Astrocyte (in vitro differentiated cells and primary cell): ENCODE measurements at places on chromosomes 4 and X. TPM values are rescaled to one million over a fixed set of nuclear protein-coding genes. Genes with fewer than 3 reads are reported as not detected.

- DNase-seq, result peak; percentile 63
Observed at GRCh38 chr4:8191136-8191747, 7.8 kb upstream of the SH3TC1 start.

DNA sequence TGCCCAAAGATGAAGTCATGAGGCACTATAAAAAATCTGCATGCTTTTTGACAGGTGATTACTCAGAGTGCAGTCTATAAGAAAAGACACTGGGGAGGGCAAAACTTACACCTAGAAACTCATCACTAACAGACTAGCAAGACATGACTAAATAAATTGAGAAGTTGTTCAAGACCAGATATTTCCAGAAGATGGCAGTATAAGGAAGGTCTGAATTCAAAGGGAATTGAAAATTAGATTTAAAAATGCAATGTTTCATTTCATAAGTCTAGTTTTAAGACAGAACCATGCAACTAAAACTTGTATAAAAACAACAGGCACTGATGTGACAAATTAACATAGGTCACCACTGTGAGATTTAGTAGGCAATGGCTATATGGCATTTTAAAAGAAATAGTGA is 232.5 kb upstream of the POF1B start:
- peak; percentile 0 for DNase-seq

ITIH6 gene
- total RNA-seq, result not detected in 2 replicates

DNA sequence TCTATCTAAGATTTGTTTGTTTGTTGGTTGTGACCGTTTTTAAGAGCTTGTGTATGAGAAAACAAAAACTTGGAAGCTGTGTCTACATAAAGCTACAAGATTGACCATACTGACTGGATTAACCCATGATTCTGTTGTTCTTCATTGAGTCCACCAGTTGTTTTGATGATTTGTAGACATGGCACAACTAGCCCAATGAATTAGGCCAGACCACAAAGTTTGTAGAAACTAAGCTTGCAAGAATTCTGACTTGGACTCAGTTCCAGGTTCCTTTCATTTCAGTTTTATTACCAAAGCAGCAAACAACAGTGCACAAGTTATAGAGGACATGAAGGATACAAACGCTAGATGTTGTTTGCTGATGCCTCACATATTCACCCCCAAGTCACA is 119.3 kb downstream of the RASGEF1B start:
- peak; percentile 14 for DNase-seq

DNA sequence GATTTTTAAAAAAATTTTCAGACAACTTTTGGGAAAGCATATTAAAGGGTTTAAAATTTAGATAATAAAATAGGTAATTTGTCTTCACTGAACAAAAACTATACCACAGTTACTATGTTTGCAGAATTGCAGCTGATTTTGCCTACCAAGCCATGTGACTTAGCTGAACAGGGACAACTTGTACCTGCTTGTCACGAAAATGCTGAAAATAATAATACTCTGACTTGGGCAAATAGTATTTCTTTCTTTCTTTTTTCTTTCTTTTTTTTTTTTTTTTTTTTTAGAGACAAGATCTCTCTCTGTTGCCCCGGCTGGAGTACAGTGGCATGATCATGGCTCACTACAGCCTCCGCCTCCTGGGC is 225.2 kb upstream of the PPP1R2C start:
- DNase-seq, result no peak

- DNase-seq, result peak; percentile 35
Observed at GRCh38 chrX:46140272-46140671, 404.9 kb downstream of the ZNF674 start.

TCEANC gene
- 1.0 and 2.3 TPM in 2 replicates for total RNA-seq

DNA sequence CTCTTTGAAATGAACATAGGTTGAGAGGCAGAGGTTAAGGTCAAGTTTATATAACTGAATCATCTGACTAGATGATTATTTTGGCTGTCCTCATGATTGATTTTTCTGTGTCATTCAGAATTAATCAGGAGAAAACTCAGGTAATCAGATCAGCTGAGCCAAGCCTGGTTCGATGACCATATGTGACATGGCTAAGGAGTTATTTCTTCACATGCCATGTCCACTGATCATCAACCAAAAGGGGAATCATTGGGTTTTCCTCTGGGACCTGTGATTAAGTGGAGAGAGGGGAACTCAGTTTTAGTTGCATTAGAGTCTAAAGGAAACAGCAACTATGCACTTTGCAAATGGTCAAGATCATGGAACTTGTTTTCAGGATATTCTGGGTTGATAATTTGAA is 20.3 kb upstream of the PACRGL start:
- DNase-seq, result no peak
